ENCODE measurements at places on chromosomes 1 and 21.

- no peak for DNase-seq
These were observed 60.0 kb upstream of the TNR start for GRCh38 chr1:175803413-175803812.

DNA sequence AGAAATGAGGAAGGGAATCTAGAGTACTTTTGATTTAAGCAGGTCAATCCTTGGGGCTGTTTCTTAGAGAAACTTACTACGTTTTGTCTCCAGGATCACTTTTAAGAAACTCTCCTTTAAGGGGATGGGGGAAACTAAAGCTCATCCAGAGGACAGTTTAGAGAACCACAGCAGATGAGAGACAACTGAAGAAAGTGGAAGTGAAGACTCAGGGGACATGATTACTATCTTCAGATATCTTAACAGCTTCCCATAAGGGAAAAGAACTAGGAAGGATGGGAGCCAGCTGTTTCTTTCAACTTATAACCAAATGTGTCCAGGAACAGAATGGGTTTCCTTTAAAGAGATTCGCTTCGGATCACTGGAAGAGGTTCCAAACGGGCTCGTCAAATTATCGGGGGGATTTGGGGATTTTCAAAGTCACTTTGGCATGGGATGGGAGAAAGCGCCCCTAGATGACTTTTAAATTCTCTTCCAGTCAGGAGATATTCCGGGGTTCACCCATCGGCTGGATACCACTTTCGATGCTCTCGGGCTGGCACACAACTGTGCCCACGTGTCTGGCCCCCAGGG lies 1.2 kb downstream of the SCMH1 start:
- DNase-seq: no peak

- no peak for DNase-seq
These were observed 47.2 kb upstream of the PAX7 start for GRCh38 chr1:18583326-18583941.

DNA sequence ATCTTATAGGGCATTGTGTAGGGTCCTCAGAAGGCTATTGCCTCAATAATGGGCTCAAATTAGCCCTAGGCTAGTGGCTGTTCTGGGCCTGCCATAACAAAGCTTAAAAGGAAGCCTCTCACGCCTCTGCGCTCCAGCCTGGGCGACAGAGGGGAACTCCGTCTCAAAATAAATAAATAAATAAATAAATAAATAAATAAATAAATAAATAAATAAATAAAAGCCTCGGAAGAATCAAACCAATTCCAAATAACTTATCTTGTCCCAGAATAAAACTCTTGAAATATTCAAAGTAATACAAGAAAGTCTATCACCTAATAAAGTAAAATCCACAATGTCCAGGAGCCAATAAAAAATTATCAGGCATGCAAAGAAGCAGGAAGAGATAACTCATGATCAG lies 14.4 kb upstream of the ALDH9A1 start:
- no peak for DNase-seq

GRCh38 chr1:23544444-23545389 lies 13.7 kb upstream of the E2F2 start:
- DNase-seq: peak; percentile 56

GRCh38 chr1:174060090-174060489 lies 37.9 kb upstream of the RC3H1 start:
- DNase-seq: no peak

- DNase-seq: peak; percentile 47
These were observed 9.1 kb upstream of the SYTL1 start for GRCh38 chr1:27332536-27333281.

GRCh38 chr1:62241371-62242131 lies 46.9 kb downstream of the L1TD1 start:
- DNase-seq: no peak

GRCh38 chr21:46307625-46308024 lies 16.0 kb downstream of the C21orf58 start:
- DNase-seq: no peak

DNA sequence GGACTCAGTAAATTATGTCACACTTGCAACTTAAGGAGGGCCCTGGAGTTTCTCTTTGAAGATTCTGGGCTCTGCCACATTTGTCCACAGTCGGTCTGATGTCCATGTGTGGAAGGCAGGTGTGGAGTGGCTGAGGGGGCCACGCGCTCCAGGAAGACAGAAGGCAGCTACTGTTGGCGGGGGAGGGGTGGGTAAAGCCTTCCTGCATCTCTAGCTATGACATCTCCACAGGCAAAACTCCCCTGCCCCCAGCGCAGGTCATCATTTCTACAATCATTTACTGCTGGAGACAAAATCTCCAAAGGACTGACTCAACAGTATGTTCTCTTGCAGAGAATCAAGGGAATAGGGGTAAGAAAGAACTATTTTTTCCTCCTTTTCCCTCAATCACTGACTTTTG lies 11.4 kb upstream of the TSPEAR start:
- no peak for DNase-seq

Measured in stimulated activated CD8-positive, alpha-beta memory T cell treated with anti-CD3 and anti-CD28 coated beads, Interleukin-7, amount 100 ng/mL, for 1 hour (primary cell).